Dermis blood vessel endothelial cell (primary cell): ENCODE measurements at places on chromosomes 12 and 14. TPM values are rescaled to one million over a fixed set of nuclear protein-coding genes. Genes with fewer than 3 reads are reported as not detected.

DNA sequence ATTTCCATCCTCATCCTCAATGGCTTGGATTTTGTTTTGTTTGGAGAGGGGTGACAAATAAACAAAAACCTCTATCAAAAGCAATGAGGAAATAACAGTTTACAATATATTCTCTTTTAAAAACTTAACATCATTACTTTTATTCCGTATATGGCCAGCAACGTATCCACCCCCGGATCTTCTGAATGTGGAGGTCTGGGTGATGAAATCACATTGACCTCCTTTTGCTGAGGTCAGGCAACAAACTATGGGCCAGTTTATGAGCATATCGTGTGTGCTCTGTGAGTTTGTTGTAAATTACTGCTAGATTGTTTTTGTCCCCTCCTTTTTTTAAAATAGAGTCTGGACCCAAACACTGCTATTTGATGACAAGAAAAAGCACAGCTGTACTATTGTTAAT, 178.1 kb downstream of the BCAT1 start:
- DNase-seq: no peak

GRCh38 chr12:117328556-117329100, 32.8 kb downstream of the NOS1 start:
- no peak for DNase-seq

- DNase-seq: no peak
Observed at GRCh38 chr12:52630008-52630500, 11.7 kb upstream of the KRT73 start.

- peak; percentile 36 for DNase-seq
Observed at GRCh38 chr14:54746019-54746418, 156.6 kb downstream of the GCH1 start.

GRCh38 chr12:32448586-32448985, 49.2 kb downstream of the FGD4 start:
- peak; percentile 49 for DNase-seq

- no peak for DNase-seq
Observed at GRCh38 chr14:64218344-64219240, 75.6 kb downstream of the ESR2 start.

GRCh38 chr12:53063708-53064612, 14.1 kb downstream of the TNS2 start:
- no peak for DNase-seq

GRCh38 chr14:99734406-99735051, 50.4 kb downstream of the CYP46A1 start:
- no peak for DNase-seq

The PIANP gene
- total RNA-seq: not detected in 2 replicates

The ANKRD9 gene
- total RNA-seq: 20.3 and 24.2 TPM in 2 replicates

The AHNAK2 gene
- 24.5 and 40.5 TPM in 2 replicates for total RNA-seq

The WBP11 gene
- 9.5 and 17.4 TPM in 2 replicates for total RNA-seq

The PMCH gene
- total RNA-seq: 0.23 TPM in 1 of 2 replicates, not detected in the other
